ENCODE measurements at places on chromosomes 2 and 18. TPM values are rescaled to one million over a fixed set of nuclear protein-coding genes. Genes with fewer than 3 reads are reported as not detected.

DNA sequence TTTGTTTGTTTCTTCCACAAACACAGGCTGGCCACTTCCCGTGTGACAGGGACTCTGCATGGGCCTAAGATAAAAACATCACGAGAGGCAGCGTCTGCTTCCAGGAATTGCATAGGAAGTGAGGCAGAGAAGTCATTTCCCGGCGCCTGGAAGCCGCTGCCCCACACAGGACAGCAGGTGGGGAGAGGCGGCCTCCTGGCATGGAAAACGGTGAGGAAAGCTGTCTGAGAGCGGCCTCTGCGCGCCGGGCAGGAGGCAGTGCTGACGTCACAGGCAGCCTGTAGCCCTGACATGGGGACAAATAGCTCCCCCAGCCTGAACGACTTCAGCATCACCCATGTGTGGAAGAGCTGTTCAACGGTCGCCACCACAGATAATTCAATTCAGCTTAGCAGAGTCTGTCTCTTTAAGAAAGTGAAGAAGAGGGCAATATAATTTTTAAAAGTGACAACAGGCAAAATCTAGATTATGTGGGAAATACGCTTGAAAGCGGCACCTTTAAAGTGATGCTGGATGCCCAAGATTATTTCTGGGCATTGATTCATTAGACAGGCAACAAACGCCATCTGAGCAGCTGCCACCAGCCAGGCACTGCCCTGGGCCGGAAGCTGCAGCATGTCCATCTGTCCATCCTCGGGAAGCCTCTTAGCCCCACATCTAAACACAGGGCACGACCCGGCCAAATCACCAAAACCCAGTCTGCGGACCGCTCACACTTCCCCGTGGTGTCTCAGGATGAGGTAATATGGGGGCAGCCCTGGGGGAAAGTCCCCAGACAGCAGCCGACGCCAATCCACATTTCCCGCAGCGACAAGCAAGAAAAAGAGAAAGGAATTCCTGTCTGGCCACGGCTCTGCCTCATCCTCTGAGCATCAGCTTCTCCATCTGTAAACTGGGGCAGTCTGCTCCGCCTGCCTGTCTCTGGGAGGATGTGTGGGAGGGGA, 138.9 kb downstream of the PXDN start:
- no peak for DNase-seq

DNA sequence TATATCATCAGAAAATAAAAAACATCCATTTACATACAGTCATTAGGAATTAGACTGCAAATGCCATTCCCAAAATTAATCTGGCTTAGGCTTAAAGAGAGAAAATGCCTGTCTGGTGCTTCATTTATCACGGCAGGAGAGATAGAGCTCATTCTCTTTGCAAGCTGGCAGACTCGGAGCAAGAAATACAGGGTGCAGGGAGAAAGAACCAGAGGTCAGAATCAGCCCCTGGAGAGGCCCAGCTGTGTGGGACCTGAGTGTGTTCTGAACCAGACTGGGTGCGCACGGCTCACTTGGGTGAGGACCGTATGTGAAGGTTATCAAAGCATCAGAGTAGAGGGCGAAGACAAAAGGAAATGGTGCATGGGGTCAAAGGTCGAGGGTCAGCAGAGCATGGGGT, 227.8 kb downstream of the ACKR3 start:
- no peak for DNase-seq

DNA sequence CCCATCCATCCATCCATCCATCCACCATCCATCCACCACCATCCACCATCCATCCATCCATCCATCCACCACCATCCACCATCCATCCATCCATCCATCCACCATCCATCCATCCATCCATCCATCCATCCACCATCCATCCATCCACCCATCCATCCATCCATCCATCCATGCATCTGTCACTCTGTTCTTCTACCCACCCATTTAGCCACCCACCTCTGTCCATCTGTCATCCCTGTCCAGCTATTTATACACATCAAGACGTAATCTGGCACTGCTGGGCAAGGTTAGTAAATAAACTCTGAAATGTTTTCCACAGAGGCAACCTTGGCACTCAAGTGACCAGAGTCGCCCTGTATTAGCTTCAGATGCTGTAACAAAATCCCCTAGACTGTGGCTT, 120.9 kb downstream of the RTP5 start:
- no peak for DNase-seq

UNC80 gene
- 2.5 TPM for polyA plus RNA-seq

CTDSP1 gene
- polyA plus RNA-seq, result 177 TPM

MYCN gene
- 17.9 TPM for polyA plus RNA-seq

Data from large intestine (tissue), 12 donors.